ENCODE measurements at places on chromosomes 16 and 17.
A peak's percentile ranks its signal among the peaks of the same experiment; 100 is the strongest.

- DNase-seq = peak; percentile 12
These were observed 32.4 kb downstream of the LCMT1 start for GRCh38 chr16:25143928-25144327.

- DNase-seq = no peak
These were observed 73.7 kb downstream of the TNRC6C start for GRCh38 chr17:78032166-78032565.

- DNase-seq = no peak
These were observed 5.7 kb upstream of the KRT13 start for GRCh38 chr17:41511116-41511515.

GRCh38 chr16:23876256-23876896, 40.6 kb downstream of the PRKCB start:
- no peak for DNase-seq

GRCh38 chr16:89808475-89808874, 8.0 kb downstream of the FANCA start:
- no peak for DNase-seq
